Tibial nerve (tissue), 4 donors: ENCODE measurements at places on chromosomes 6 and 20. TPM values are rescaled to one million over a fixed set of nuclear protein-coding genes. Genes with fewer than 3 reads are reported as not detected.

GPANK1 gene
- total RNA-seq, result 18.8 TPM

COL21A1 gene
- 29.9 TPM for total RNA-seq

SYCP2L gene
- total RNA-seq, result 3.7 TPM

AIF1 gene
- total RNA-seq, result 49.4 TPM

MOG gene
- not detected for total RNA-seq

GRCh38 chr20:2756056-2756611 lies 44.3 kb downstream of the CPXM1 start:
- H3K27me3 ChIP-seq, result peaks cover 76% of the 10 kb centered on the region
- peaks cover 22% of the 10 kb centered on the region for H3K4me1 ChIP-seq
- H3K27ac ChIP-seq, result no peak overlapping the region
- H3K36me3 ChIP-seq, result peaks cover 8% of the 10 kb centered on the region
- H3K4me3 ChIP-seq, result no peak overlapping the region
- DNase-seq, result no peak

GRCh38 chr6:149331043-149331807 lies 13.7 kb downstream of the TAB2 start:
- peaks cover 41% of the 10 kb centered on the region for H3K4me1 ChIP-seq
- H3K27me3 ChIP-seq, result no peaks in the 10 kb centered on the region
- H3K36me3 ChIP-seq, result no peaks in the 10 kb centered on the region

GRCh38 chr6:48101290-48101689 lies 9.7 kb downstream of the PTCHD4 start:
- no peak overlapping the region for H3K4me3 ChIP-seq
- no peaks in the 10 kb centered on the region for H3K27me3 ChIP-seq
- no peak overlapping the region for H3K27ac ChIP-seq
- DNase-seq, result no peak
- H3K4me1 ChIP-seq, result no peaks in the 10 kb centered on the region

DNA sequence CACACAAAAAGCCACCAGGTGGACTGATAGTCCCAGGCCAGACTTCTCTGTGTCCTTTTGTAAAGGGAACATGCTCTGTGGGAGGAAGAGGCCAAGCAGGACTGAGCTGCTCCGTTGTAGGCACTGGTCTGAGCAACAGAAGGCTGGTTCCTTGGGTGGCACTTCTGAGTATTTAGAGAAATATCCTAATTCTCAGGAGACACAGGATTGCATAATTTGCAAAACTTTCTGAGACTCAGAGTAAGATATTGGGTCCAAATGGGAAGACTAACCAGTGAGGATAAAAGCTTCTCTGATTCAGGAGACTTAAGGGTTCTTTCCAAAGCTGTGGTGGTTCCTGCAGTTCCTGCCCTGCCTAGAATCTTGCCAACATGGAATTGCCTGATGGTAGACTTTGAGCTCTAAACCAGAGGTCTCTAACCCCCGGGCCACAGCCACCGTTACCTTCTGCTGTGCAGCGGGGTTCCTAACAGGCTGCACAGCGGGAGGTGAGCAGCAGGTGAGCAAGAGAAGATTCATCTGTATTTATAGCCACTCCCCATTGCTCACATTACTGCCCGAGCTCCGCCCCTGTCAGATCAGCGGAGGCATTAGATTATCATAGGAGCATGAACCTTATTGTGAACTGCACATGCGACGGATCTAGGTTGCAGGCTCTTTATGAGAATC lies 107.0 kb downstream of the OLIG3 start:
- H3K27ac ChIP-seq, result no peak overlapping the region
- DNase-seq, result no peak
- no peaks in the 10 kb centered on the region for H3K4me1 ChIP-seq

DNA sequence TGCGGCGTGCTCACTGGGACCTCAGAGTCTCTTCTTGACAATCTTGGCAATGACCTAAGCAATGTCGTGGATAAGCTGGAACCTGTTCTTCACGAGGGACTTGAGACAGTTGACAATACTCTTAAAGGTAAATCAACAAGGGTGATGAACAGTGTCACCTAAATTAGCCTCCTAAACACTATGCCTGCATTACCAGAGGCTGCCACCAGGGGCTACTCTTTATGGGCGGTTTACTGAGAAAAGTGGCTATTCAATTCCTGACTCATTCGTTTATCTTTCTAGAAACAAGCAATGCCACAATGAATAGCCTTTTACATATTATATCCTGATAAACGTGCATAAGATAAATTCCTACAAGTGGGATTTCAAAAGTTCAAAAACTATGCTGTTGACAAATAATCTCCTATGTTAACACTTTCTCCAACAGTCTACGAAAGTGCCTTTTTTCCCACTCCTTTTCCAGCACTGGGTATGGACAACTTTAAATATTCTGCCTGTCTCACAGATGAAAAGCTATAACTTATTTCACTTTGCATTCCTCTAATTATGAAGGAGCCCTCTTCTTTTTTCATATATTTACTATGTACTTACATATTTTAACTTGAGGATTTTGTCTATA lies 1.3 kb downstream of the BPIFA2 start:
- H3K36me3 ChIP-seq, result no peaks in the 10 kb centered on the region
- H3K4me3 ChIP-seq, result no peak overlapping the region
- H3K27ac ChIP-seq, result no peak overlapping the region

GRCh38 chr6:6969761-6970223 lies 138.0 kb upstream of the RREB1 start:
- no peaks in the 10 kb centered on the region for H3K36me3 ChIP-seq
- H3K27me3 ChIP-seq, result no peaks in the 10 kb centered on the region
- H3K27ac ChIP-seq, result no peak overlapping the region
- DNase-seq, result no peak
- no peaks in the 10 kb centered on the region for H3K4me1 ChIP-seq

DNA sequence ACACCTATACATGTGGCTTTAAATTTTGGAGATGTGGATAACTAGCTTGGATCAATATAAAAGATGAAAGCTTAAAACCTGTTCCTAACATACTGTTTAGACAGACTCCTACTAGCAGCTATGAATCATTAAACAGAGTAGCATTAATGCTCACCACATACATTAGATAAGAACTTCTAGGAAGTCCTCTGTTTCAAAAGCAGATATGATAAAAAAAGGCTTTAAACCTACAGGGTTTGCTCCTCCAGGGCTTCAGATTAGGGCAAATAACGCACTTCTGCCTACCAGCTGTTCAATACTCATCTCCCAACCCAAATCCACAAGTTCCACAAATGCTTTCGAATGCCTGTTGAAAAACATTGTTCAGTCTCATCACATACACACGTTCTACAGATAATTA lies 1.5 kb downstream of the REPS1 start:
- DNase-seq, result no peak
- H3K27me3 ChIP-seq, result no peaks in the 10 kb centered on the region
- H3K4me1 ChIP-seq, result peaks cover 18% of the 10 kb centered on the region
- H3K4me3 ChIP-seq, result peak overlapping the region; percentile 91
